ENCODE measurements at places on chromosomes 2 and 18. TPM values are rescaled to one million over a fixed set of nuclear protein-coding genes. Genes with fewer than 3 reads are reported as not detected.

TUBA3E gene
- not detected for total RNA-seq

ABCG5 gene
- total RNA-seq: 0.21 TPM

GNAL gene
- 18.4 TPM for total RNA-seq

TEX261 gene
- 13.1 TPM for total RNA-seq

KIF5C gene
- 0.96 TPM for total RNA-seq

ATOH8 gene
- 1.9 TPM for total RNA-seq

ITGA4 gene
- total RNA-seq: 17.5 TPM

CPO gene
- not detected for total RNA-seq

RTP5 gene
- total RNA-seq: 0.32 TPM

ERBB4 gene
- total RNA-seq: 13.2 TPM

SPATS2L gene
- total RNA-seq: 27.8 TPM

TEKT4 gene
- not detected for total RNA-seq

GIGYF2 gene
- total RNA-seq: 54.4 TPM

SH3RF3 gene
- total RNA-seq: 8.9 TPM

SCG2 gene
- 41.0 TPM for total RNA-seq

GLI2 gene
- total RNA-seq: 5.0 TPM

RNF138 gene
- 40.5 TPM for total RNA-seq

C1QL2 gene
- 0.49 TPM for total RNA-seq

CABLES1 gene
- total RNA-seq: 1.9 TPM

SERPINB13 gene
- total RNA-seq: not detected

MRPL19 gene
- total RNA-seq: 44.8 TPM

SLC30A3 gene
- total RNA-seq: 0.59 TPM

UGT1A4 gene
- total RNA-seq: 0.10 TPM

CXCR1 gene
- total RNA-seq: 0.21 TPM

ARHGAP28 gene
- 6.0 TPM for total RNA-seq

HOXD8 gene
- 28.2 TPM for total RNA-seq

SCYGR2 gene
- total RNA-seq: not detected
